ENCODE measurements at places on chromosomes 6 and 20.

DNA sequence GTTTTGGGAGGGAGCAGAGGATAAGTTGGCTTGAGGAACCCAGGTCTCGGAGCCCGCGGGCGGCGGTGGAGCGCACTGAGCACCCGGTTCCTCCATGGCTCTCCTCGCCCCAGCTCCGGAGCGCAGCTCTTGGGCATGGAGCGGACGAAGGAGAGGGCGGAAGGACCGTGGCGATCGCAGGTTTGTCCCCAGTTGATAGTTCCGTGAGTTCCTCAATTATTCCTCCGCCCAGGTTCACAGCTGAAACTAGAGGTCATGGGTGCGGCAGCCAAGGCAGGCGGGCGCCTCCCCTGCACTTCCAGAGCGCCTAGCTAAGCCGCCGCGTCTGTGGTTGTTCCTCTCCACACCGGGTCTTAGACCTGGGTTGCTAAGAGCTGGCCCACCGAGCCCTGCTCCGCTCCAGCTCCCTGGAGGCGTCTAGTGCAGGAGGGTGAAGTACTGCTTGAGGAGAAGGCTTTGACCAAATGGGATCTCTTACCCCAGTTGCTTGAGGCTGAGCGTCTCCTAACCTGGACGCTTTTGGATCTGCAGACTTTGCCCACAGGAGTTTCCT, at the start of gene HTR1B:
HTR1B (minus strand) TSS at position 184 of the 553 bp plus-strand sequence; CDS start at position 96, 88 bp downstream.
- DNase-seq, result no peak

DNA sequence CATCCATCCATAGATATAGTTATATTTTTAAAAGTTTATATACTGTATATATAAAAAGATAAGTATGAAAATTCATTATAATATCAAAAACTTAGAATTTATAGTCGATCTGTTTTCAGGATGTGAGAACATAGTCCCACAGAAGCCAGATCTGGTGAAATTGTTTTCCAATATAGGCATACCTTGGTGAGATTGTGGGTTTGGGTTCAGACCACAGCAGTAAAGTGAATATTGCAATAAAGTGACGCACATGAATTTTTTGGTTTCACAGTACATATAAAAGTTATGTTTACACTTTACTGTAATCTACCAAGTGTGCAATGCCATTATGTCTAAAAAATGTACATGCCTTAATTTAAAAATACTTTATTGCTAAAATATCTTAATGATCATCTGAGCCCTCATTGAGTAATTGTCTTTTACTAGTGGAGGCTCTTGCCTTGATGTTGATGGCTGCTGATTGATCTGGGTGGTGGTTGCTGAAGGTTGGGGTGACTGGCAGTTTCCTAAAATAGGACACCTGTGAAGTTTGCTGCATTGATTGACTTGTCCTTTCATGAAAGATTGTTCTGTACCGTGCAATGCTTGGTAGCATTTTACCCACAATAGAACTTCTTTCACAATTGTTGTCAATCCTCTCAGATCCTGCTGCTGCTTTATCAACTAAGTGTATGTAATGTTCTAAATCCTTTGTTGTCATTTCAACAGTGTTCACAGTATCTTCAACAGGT, 29.8 kb downstream of the AIG1 start:
- DNase-seq, result no peak

GRCh38 chr6:74931558-74931957, 274.3 kb downstream of the COL12A1 start:
- no peak for DNase-seq

GRCh38 chr6:4914420-4915159, 89.2 kb downstream of the RPP40 start:
- DNase-seq, result no peak

GRCh38 chr20:32891926-32892660, 33.4 kb downstream of the EFCAB8 start:
- no peak for DNase-seq

- no peak for DNase-seq
Measured at GRCh38 chr6:161273274-161273751, 548 bp downstream of the AGPAT4 start.

DNA sequence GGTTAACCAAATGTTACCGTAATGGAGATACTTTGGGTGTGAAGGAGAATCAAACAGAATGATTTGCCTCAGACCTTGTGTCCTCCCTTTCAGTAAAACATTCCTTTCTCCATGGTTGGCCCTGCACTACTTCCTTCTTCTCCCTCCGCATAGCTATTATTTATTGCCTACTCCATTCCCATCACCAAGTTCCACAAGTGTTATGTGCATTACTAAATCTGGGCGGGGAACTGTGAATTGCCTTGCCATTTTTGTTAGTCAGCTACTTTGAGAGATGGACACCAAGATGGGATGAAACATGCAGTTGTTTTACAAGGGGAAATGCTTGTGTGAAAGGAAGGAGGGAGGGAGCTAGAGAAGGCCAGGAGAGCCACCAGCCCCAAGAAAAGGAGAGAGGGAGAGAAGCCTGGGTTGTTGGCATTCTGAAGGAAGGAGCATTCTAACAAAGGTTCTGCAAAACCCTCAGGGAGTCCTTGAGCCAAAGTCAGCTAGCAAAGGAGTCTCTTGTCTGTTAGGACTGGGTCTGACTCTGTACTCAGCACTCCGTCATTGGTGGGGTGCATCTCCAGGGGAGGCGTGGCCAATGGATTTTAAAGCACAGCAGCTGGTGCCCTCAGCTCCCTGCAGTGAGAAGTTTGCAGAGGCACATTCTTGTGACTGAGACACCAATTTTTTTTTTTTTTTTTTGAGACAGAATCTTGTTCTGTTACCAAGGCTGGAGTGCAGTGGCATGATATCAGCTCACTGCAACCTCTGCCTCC, 83.6 kb upstream of the CHD6 start:
- no peak for DNase-seq

- no peak for DNase-seq
Measured at GRCh38 chr20:53371216-53371615, 222.4 kb downstream of the ZNF217 start.

- no peak for DNase-seq
Measured at GRCh38 chr6:33936886-33937285, 133.1 kb upstream of the MLN start.

- DNase-seq, result no peak
Measured at GRCh38 chr6:73969971-73970970, 274.3 kb downstream of the CD109 start.

- DNase-seq, result no peak
Measured at GRCh38 chr6:80439721-80440470, 333.4 kb downstream of the BCKDHB start.

- DNase-seq, result no peak
Measured at GRCh38 chr20:9129756-9130155, 60.9 kb downstream of the PLCB4 start.

- DNase-seq, result no peak
Measured at GRCh38 chr6:135658481-135658880, 160.9 kb upstream of the AHI1 start.

- no peak for DNase-seq
Measured at GRCh38 chr20:47878601-47879027, 93.3 kb upstream of the SULF2 start.

GRCh38 chr20:63418617-63419016, 53.8 kb downstream of the KCNQ2 start:
- no peak for DNase-seq

DNA sequence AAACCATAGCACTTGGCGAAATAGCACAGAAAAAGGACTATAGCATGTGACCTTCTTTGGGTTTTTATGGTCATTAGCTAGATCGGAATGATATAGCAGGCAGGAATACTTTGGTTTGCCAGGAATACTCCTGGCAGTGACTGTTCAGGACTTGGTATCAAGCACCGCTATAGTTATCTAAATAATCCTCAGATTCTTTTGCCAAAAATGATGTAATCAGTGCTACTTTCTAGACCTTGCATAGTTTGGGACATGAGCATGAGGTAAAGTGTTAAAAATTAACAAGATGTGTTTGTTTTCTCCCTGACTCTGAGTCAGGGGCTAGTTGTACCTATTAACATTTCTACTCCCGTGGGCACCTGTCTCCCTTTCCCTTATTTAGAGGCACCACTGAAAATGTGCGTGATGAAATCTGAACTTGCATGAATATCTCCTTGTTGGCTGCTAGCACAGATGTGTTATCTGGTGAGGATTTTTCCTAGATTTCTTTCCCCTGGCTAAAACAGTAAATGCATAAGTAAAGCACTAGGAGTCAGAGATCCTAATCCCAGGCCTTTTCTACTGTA, 511.0 kb downstream of the CDKAL1 start:
- no peak for DNase-seq

DNA sequence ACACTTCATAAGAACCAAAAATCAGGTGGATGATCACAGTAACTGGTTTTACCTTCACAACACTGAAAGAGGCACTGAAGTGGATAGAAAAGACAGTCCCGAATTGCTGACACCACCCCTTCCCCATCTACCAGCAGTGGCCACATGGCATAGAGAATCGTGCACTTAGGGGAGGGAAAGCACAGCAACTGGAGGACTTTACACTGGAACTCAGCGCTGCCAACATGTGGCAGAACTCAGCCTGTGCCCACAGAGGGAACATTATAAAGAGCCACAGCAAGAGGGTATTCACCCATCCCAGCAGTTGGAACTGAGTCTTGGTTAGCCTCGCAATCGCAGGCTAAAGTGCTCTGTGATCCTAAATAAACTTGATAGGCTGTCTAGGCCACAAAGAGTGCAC, 6.5 kb upstream of the KIAA1586 start:
- DNase-seq, result no peak

- DNase-seq, result no peak
Measured at GRCh38 chr6:167349631-167350274, 24.9 kb downstream of the TTLL2 start.

- DNase-seq, result no peak
Measured at GRCh38 chr6:132820629-132821381, 6.4 kb downstream of the RPS12 start.

GRCh38 chr20:53652859-53653517, 59.3 kb upstream of the ZNF217 start:
- DNase-seq, result no peak

- no peak for DNase-seq
Measured at GRCh38 chr6:18656506-18656905, 269.4 kb downstream of the RNF144B start.

DNA sequence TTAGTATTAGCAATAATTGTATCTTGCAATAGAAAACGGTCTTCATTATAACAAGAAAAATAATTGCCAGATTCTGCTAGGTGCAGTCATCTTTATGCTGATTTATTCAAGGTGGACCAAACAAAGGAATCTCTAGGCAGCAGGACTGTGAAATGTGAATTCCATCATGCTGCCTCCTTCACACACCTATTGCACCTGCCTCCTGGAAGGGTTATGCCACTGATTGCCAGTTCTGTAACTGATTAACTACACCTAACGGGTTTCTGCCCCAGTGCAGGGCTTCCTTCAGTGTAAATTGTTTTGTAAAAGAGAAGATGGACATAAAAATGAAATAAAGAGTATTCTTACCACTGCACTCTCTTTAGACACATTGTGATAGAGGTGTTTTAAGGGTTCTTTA, 96.1 kb downstream of the FOXO3 start:
- DNase-seq, result no peak

DNA sequence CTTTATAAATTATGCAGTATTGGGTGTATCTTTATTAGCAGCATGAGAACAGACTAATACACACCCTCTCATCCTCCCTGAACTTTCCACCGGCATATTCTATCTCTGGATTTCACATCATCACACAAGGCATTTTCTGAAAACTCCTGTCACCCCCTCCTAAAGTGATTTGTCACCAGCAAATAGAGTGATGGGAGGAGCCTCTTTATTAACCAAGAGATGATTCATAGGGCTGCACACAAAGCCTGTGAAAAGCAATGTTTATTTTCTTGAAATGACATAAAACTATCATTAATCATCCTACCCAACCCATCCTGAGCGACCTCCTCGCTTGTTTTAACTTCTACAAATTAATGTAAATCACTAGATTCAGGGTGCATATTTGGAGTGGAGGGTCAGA, 394.7 kb upstream of the SULF2 start:
- no peak for DNase-seq

DNA sequence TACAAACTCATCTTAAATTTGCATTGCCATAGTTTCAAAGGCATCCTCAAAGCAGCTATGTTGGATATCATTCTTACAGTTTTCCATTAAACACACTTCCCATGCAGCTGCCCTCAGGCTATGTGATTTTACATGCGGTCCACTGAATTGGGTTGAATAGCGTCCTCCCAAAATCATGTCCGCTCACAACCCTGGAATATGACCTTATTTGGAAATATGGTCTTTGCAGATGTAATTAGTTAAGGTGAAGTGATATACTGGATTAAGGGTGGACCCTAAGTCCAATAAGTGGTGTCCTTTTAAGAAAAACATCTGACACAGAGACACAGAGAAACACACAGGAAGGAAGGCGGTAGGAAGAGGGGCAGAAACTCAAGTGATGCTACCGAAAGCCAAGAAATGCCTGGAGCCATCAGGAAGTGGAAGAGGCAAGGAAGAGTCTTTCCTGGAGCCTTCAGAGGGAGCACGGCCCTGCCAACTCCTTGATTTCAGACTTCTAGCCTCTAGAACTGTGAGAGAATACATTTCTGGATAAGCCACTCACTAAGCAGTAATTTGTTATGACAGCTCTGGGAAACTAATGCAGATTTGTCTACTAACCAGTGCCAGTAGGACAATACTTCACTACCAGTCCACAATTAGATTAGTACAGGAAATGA, 42.7 kb upstream of the NHSL1 start:
- DNase-seq, result no peak

DNA sequence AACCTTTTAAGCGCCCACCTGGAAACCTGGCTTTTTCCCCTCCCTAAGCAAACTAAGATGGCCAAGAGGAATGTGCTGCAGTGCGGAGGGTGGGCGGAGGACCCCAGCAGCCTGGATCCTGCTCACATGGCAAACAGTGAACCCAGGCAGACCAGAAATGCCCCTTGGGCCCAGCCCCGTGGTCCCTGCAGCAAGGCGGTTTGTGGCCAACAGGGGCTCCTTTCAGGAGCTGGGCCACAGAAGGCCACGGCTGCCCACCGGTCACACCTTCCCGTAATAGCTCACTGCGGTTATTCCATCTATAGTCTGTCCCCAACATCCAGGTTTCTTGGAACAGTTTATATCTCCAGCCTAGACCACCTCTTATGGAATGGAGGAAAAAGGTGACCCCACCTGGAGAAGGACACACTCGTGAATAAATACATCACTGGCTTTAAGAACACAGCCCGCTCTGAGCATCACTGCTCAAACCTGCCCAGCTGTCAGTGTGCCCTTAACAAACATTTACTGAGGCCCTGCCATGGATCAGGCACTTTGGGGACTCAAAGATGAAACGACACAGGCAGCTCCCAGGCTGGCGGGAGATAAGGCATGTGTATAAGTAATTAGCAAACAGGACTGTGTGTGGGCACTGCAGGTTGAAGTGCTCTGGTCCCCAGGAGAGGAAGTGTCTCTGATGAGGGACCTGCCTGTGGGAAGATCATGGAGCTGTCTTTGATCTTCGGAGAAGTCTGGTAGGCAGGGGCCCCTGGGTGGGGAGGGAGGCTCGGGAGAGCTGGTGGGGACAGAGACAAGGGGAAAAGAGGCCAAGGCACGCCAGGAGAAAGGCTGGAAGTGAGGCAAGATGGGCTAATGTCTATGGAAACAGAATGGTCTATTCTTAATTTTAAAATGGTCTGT, 3.2 kb upstream of the TUBB1 start:
- no peak for DNase-seq
